ENCODE measurements at places on chromosomes 16 and 17. TPM values are rescaled to one million over a fixed set of nuclear protein-coding genes. Genes with fewer than 3 reads are reported as not detected.
A peak's percentile ranks its signal among the peaks of the same experiment; 100 is the strongest.

The IL17C gene
- total RNA-seq = not detected

The FBXL16 gene
- total RNA-seq = 2.0 TPM

- peak; percentile 95 for DNase-seq
Observed at GRCh38 chr17:77354670-77355455, 214.1 kb downstream of the SEC14L1 start.

DNA sequence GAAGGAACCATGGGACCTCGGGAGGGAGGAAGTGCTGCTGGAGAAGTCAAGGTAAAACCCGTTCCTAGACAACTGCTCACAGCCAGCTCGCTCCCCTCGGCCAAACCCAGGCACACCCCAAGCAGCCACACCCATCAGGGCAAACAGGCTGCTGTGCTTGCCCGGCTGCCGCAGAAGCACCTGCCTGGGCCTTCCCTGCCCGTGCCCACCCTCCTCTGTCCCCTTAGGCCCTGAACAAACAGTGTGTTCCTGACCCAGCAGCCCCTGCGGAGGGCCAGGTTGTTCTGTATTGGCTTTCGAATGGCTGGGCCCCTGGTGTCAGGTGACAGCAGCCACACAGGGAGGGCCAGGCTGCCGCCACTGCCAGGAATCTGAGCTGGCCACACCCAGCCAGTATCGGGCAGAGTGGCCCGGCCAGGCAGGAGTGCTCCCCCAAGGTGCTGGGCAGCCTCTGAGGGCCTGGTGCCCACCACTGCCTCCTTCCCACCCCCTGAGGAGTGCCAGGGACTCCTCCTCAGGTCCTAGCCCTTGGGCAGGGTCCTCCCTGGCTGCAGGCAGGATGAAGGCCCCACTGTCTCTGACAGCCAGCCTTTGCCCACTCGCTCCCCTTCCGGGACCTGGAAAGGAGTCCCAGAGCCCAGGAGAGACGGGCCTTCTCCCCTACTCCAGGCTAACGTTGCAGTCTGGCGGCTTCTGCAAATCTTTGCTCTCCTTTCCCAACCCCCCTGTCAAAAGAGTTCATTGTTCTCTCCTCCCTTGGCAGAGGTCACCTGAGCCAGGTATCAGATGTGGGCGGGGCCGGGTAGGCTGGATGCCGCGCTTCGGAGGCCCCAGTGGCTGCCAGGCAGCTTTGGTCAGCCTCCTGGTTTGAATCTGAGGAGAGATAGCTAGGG is 24.0 kb downstream of the LLGL2 start:
- DNase-seq = no peak

DNA sequence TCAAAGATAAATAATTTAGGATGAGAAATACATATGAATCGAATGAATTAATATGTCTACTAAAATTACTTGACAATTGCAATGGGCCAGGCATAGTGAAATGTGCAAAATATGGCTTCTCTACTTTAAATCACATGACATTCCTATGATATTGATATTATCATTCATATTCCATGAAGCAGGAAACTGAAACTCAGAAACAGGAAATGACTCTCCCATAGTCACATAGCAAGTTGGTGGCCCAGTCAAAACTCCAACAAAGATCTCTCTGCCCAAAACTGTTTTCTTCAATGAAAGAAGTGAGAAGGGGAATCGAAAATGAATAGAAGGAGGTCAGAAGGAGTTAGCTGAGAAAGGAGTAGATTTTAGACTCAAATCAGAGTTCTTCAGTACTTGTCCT is 272.2 kb downstream of the CDH8 start:
- peak; percentile 12 for DNase-seq

DNA sequence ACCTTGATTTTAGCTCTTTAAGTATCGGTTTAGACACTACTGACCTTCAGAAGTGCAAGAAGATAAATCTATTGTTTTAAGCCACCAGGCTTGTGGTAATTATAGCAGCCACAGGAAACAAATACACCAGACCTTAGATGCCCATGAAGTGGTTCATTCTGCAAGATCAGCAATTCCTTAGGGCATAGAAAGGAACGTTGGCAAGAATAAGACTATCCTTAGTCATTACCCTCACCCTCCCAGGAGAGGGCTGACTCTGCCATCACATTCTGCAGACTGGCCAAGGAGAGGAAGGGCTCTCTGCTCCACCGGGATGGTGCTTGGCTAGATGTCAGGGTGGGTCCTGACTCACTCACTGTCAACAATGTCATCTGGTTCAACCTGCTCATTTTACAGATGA is 14.1 kb upstream of the NDEL1 start:
- DNase-seq = peak; percentile 20

- no peak for DNase-seq
Observed at GRCh38 chr17:82118815-82119380, 20.9 kb upstream of the FASN start.

DNA sequence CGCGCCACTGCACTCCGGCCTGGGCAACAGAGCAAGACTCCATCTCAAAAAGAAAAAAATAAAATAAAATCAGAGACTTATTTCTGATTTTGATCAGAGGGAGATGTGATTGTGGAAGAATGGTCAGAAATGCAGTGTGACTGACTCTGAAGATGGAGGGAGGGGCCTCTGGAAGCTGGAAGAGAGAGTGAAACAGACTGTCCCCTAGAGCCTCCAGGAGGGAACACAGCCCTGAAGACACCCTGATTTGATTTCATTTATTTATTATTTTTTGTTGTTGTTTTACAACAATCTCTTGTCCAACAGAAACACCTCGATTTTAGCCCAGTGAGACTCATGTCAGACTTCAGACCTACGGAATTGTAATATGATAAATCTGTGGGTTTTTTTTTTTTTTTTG is 26.1 kb downstream of the BCL7C start:
- DNase-seq = no peak
